Osteoblast (primary cell): ENCODE measurements at places on chromosomes 11 and 22. TPM values are rescaled to one million over a fixed set of nuclear protein-coding genes. Genes with fewer than 3 reads are reported as not detected.

The RPL3 gene
- 1,858 and 2,119 TPM in 2 replicates for total RNA-seq

- H3K4me3 ChIP-seq = no peak overlapping the region
- H3K27me3 ChIP-seq = peaks cover 12% of the 10 kb centered on the region
- no peaks in the 10 kb centered on the region for H3K36me3 ChIP-seq
- no peak overlapping the region for H3K27ac ChIP-seq
- peaks cover 10% of the 10 kb centered on the region for H3K4me1 ChIP-seq
Observed at GRCh38 chr22:19779011-19779421, 18.4 kb downstream of the TBX1 start.

GRCh38 chr22:36136988-36137387 is 23.6 kb downstream of the APOL3 start:
- H3K4me1 ChIP-seq = peaks cover 8% of the 10 kb centered on the region
- DNase-seq = peak; percentile 88
- H3K4me3 ChIP-seq = no peak overlapping the region
- peaks cover 4% of the 10 kb centered on the region for H3K27me3 ChIP-seq
- H3K27ac ChIP-seq = peak overlapping the region; percentile 72

DNA sequence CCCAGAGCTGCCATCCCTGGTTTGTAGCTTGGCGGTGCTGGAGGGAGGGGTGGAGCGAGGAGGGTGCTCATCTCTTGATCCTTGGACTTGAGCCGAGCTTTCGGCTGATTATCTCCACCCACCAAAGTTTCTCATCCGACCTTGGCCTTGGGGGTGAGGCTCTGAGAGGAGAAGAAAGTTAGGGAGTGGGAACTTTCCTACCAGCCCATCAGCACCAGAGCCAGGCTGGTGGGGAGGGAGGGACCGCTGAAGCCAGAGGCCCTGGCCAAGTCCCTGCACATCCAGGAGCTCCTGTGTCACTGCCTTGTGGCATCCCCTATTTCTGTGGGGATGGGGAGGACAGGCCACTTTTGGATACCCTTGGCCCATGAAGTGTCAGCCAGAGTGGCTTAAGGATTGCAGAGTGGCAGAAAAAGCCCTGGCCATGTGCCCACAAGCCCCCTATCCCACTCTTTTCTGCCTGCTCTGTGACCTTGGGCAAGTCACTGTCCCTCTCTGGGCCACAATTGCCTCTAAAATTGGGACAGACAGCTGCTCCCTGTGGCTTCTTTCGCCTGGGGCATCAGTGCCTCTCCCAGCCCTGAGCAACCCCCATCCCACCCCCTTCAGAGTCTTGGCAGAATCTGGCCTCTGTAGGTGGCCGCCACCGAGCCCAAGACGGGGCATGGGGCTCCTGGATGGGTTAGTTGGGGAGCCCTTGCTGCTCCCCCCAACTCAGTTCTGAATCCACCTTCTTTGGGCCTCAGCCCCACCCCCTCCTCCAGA is 10.3 kb downstream of the KCTD17 start:
- no peaks in the 10 kb centered on the region for H3K4me1 ChIP-seq
- H3K36me3 ChIP-seq = no peaks in the 10 kb centered on the region
- H3K27me3 ChIP-seq = no peaks in the 10 kb centered on the region

- no peak overlapping the region for H3K4me3 ChIP-seq
- peaks cover 13% of the 10 kb centered on the region for H3K4me1 ChIP-seq
- no peaks in the 10 kb centered on the region for H3K27me3 ChIP-seq
- H3K27ac ChIP-seq = no peak overlapping the region
- peak; percentile 42 for DNase-seq
Observed at GRCh38 chr22:23752090-23752691, 1.3 kb upstream of the ZNF70 start.
